ENCODE measurements at places on chromosomes 13 and 19.

- DNase-seq: no peak
Measured at GRCh38 chr19:6216236-6216995, 63.4 kb downstream of the MLLT1 start.

DNA sequence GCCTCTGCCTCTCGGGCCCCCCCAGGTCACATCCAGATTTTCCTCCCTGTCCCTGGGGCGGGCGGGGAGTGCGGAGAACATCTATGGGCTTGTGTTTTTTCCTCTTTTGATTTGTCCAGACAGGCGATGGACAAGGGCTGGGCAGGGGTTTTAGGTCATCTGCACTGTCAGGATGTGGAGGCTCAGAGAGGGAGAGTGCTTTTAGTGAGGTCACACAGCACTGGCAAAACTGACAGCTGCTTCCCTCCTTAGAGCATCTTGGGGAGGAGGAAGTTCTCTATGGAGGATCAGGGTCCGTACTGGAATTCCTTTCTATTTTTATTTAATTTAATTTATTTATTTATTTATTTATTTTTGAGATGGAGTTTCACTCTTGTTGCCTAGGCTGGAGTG, 38.9 kb downstream of the NFIC start:
- no peak for DNase-seq

- no peak for DNase-seq
Measured at GRCh38 chr19:52660981-52661380, 22.8 kb upstream of the ZNF83 start.

DNA sequence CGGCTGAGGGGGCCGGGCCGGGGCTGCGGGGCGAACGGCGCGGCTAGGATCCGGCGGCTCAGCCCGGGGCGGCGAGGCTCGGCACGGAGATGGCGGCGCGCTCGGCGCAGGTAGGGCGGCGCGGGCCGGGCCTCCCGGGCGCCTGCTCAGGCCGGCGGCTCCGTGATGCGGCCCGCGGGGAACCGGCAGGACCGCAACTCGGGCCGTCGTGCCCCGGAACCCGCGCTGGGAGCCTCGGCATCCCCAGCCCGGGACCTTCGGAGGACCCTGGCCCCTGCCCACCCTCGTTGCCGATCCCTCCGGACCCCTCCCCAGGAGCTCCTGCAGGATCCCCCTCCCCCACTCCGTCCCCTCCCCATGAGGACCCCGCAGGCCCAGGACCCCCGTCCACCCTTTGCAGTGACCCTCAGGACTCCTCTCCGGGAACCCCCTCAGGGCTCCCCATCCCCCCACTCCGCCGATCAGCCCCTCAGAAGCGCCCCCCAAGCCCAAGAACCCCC, 304 bp downstream of the EVI5L start:
- DNase-seq: no peak

DNA sequence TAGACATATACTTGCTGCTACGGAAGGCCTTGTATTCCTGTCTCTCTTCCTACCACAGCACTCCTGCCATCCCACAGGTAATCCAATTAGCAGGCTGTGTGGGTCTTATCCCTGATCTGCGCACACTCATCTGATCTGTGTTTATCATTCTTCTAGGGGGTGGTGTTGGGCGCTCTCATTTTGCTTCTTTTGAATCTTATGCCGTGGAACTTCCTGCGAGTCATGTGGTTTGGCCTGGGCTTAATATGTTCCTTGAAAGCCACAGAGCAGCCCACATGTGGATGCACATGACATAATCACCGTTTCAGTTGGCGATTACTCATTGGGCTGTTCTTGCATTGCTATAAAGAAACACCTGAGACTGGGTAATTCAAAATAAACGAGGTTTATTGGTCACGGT, 7.5 kb downstream of the RASA3 start:
- DNase-seq: peak; percentile 60

All from stimulated activated CD4-positive, alpha-beta T cell treated with anti-CD3 and anti-CD28 coated beads, Interleukin-2, amount 100 ng/mL, for 48 hours (primary cell).